ENCODE measurements at places on chromosomes 1 and 21.

- no peak overlapping the region for H3K4me3 ChIP-seq
- no peak for DNase-seq
- no peak overlapping the region for H3K27ac ChIP-seq
- H3K4me1 ChIP-seq: no peaks in the 10 kb centered on the region
- no peaks in the 10 kb centered on the region for H3K27me3 ChIP-seq
These were observed 33.3 kb upstream of the CNTN2 start for GRCh38 chr1:205009670-205010069.

DNA sequence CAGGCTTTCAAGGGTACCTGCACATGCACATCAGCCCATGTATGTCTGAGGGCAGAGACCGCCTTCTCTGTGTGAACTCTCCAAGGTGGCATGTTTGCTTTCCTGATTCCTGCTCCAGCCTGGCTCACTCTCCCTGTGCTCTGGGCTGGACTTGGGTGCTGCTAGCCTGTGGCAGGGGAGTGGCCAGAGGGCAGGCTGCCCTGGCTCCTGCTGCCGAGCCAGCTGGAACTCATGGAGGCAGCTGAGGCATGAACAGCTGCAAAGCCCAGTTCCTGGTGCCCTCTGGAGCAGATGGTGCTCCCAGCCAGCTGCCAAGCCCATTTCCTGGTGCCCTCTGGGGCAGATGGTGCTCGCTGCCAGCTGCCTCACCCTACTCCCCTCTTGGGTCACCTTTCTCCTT is 7.6 kb downstream of the UBL4B start:
- H3K4me3 ChIP-seq: no peak overlapping the region
- no peak for DNase-seq
- H3K4me1 ChIP-seq: peaks cover 20% of the 10 kb centered on the region
- no peaks in the 10 kb centered on the region for H3K36me3 ChIP-seq

GRCh38 chr1:30513396-30514136 is 209.8 kb downstream of the MATN1 start:
- H3K36me3 ChIP-seq: no peaks in the 10 kb centered on the region
- H3K4me1 ChIP-seq: peaks cover 5% of the 10 kb centered on the region
- no peak overlapping the region for H3K27ac ChIP-seq
- no peaks in the 10 kb centered on the region for H3K27me3 ChIP-seq
- no peak overlapping the region for H3K4me3 ChIP-seq

GRCh38 chr1:2473198-2473597 is 2.9 kb upstream of the PLCH2 start:
- no peak for DNase-seq
- H3K4me1 ChIP-seq: peaks cover 8% of the 10 kb centered on the region
- H3K27me3 ChIP-seq: no peaks in the 10 kb centered on the region
- H3K36me3 ChIP-seq: no peaks in the 10 kb centered on the region
- no peak overlapping the region for H3K27ac ChIP-seq
- H3K4me3 ChIP-seq: no peak overlapping the region

- DNase-seq: no peak
- no peaks in the 10 kb centered on the region for H3K27me3 ChIP-seq
- H3K36me3 ChIP-seq: no peaks in the 10 kb centered on the region
- H3K4me1 ChIP-seq: no peaks in the 10 kb centered on the region
These were observed 14.5 kb downstream of the SYT11 start for GRCh38 chr1:155873860-155874259.

DNA sequence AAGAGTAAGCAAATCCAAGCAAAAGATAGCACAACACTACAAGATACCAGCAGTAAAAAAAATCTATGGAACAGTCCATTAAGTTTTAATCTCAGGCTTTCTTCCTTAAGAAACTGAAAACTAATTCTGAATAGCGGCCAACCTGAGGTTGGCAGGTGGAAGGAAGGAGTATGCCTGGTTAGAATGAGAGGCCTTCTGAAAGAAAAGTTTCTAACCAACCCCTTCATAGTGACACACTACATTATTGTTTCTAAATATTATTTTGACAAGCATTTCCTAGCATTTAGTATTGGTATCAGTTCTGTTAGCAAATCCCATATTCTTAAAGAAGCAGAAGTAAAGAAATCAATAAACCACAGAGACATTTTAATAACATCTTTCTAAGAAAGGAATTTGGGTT is 205.7 kb upstream of the PTBP2 start:
- no peak overlapping the region for H3K27ac ChIP-seq
- no peaks in the 10 kb centered on the region for H3K27me3 ChIP-seq
- H3K4me3 ChIP-seq: no peak overlapping the region
- no peaks in the 10 kb centered on the region for H3K4me1 ChIP-seq
- no peaks in the 10 kb centered on the region for H3K36me3 ChIP-seq
- no peak for DNase-seq

- H3K36me3 ChIP-seq: no peaks in the 10 kb centered on the region
- no peaks in the 10 kb centered on the region for H3K27me3 ChIP-seq
These were observed 61.2 kb upstream of the MCOLN3 start for GRCh38 chr1:85109475-85109874.

- no peaks in the 10 kb centered on the region for H3K36me3 ChIP-seq
- H3K27me3 ChIP-seq: no peaks in the 10 kb centered on the region
- DNase-seq: no peak
- H3K4me3 ChIP-seq: no peak overlapping the region
- peaks cover 7% of the 10 kb centered on the region for H3K4me1 ChIP-seq
These were observed 14.8 kb upstream of the S1PR1 start for GRCh38 chr1:101221945-101222429.

- peaks cover 24% of the 10 kb centered on the region for H3K4me1 ChIP-seq
- 0 out of 2 replicates have a peak overlapping the region, but pooled peaks have one; percentile 25 for H3K27ac ChIP-seq
- H3K4me3 ChIP-seq: no peak overlapping the region
- DNase-seq: no peak
- no peaks in the 10 kb centered on the region for H3K36me3 ChIP-seq
These were observed 72.2 kb downstream of the AGPAT3 start for GRCh38 chr21:43937051-43937832.

DNA sequence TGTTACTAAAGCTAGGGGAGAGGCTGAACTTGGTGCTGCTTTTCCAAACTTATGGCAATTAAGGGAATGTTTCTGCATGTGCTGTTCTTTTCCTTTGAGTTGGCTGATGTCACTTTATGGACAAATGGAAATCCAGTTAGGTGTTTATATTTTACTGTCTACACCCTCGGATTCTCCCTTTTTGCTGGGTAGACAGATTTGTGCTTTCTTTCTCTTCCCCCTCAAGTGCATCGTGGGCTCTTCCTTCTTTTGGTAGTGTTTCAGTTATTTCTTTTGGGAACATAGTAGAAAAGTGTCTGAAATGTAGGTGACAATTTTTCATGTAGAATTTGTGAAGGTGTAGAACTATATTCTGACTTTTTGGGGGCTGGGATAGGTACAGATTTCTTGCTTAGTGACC is 22.9 kb downstream of the SYT14 start:
- H3K4me3 ChIP-seq: no peak overlapping the region
- H3K36me3 ChIP-seq: no peaks in the 10 kb centered on the region
- no peaks in the 10 kb centered on the region for H3K27me3 ChIP-seq
- no peaks in the 10 kb centered on the region for H3K4me1 ChIP-seq
- H3K27ac ChIP-seq: no peak overlapping the region

DNA sequence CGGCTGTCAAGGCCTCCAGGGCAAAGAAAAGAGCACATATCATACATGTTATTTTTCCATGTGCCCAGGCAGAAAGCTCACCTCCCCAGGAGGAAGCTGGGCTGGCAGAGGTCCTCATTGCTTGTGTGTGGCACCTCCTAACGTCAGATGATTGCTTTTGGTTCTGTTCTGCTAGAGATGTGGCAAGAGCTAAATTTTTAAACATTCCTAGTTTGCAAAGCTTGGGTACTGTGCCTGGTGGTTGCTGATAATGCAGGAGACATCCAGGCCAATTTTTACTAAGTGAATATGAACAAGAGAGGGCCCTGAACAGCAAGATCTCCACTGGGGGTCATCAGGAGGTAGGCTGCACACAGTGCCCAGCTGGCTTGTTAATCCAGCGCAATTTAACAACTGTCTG is 93.9 kb downstream of the TBX19 start:
- H3K36me3 ChIP-seq: no peaks in the 10 kb centered on the region
- no peak for DNase-seq
- no peak overlapping the region for H3K4me3 ChIP-seq

DNA sequence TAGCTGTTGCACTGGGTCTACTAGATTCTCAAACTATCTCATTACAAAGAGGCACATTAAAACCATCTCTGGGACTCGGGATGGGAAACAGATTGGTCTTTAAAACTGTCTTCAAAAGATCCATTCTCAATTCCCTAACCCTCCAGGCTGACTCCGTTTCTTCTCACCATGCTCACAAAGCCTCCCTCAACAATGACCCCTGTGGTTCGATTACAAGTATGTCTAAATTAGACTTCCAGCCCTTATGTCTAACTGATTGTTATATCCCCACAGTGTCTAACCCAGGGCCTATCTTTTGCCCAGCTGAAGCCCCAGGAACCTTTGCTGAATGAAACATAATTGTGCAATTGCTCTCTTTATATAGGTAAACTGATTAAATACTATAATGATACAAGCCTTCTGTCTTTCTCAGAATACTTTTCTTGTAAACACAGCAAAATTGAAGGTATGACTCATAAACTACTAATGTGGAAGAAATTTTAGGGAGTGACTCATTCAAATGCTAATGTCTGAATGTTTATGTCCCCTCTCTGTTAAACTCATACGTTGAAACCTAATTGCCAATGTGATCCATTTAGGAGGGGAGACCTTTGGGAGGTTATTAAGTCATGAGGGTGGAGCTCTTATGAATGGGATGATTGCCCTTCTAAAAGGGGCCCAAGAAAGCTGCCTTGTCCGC is 65.6 kb upstream of the DAB1 start:
- no peaks in the 10 kb centered on the region for H3K36me3 ChIP-seq
- no peaks in the 10 kb centered on the region for H3K4me1 ChIP-seq
- H3K27me3 ChIP-seq: no peaks in the 10 kb centered on the region

DNA sequence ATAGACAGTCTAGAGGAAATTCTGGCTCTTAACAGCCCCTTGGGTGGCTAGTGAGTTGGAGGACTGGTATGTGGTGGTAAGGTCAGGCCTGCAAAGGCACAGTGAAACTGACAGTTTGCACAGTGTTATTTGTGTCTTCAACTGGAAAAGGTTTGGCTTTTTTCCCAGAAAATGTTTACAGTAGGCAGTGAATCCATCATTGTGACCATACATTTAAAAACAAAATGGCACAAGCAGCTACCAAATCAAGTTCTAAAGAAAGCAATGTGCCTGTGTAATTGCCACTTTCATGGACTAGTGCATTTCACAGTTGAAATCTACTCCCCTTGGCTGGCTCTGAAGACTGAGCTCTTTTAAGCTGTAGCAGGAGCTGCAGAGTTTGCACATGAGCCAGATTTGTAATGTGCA is 24.8 kb downstream of the ATPAF1 start:
- H3K4me3 ChIP-seq: no peak overlapping the region
- no peaks in the 10 kb centered on the region for H3K27me3 ChIP-seq
- peaks cover 5% of the 10 kb centered on the region for H3K36me3 ChIP-seq
- no peak for DNase-seq
- no peaks in the 10 kb centered on the region for H3K4me1 ChIP-seq
- no peak overlapping the region for H3K27ac ChIP-seq

DNA sequence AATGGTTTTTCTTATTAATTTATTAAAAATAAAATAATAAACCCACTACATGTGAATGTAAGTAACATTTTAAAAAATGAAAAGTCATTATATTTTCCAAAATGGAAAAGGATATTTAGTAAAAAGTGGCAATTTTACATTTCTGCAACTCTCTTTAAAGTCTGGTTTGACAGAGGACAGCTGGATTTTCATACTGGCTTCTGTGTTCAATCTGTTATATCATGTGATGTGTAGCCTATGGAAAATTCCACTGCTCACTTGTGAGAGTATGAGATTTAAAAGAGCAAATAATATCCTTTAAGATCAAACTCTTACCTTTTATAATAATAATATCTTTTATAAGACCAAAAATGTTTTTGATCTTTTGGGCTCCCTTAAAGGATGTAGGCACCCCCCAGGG is 33.7 kb downstream of the PCP4 start:
- no peak overlapping the region for H3K4me3 ChIP-seq
- no peaks in the 10 kb centered on the region for H3K36me3 ChIP-seq
- no peaks in the 10 kb centered on the region for H3K27me3 ChIP-seq
- DNase-seq: no peak

- H3K4me3 ChIP-seq: no peak overlapping the region
- H3K27me3 ChIP-seq: no peaks in the 10 kb centered on the region
- peaks cover 3% of the 10 kb centered on the region for H3K4me1 ChIP-seq
- H3K36me3 ChIP-seq: no peaks in the 10 kb centered on the region
- no peak for DNase-seq
These were observed 35.8 kb upstream of the RUNX1 start for GRCh38 chr21:35084869-35085268.

DNA sequence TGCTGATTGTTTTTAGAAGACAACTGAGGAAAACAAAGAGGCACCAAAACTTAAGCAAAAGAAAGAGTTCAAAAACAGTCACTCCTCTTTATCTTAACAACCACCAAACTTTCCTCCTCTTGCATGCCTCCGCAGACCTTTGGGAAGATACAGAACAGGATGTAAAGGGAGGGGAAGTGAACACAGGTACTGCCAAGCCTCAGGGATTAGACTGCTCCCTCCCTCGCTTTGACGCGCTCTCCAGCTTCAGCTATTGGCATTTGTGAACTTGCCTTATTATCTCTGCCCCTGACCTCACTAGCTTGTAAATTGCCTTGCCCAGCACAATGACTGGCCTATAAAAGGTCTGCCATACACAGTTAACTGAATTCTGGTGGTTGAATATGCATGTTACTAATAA is 4.8 kb upstream of the SRP9 start:
- no peaks in the 10 kb centered on the region for H3K27me3 ChIP-seq
- H3K4me3 ChIP-seq: no peak overlapping the region
- H3K4me1 ChIP-seq: peaks cover 7% of the 10 kb centered on the region
- no peaks in the 10 kb centered on the region for H3K36me3 ChIP-seq

Data from Karpas-422 (cell line).